ENCODE measurements at places on chromosomes 3 and 15. TPM values are rescaled to one million over a fixed set of nuclear protein-coding genes. Genes with fewer than 3 reads are reported as not detected.

DNA sequence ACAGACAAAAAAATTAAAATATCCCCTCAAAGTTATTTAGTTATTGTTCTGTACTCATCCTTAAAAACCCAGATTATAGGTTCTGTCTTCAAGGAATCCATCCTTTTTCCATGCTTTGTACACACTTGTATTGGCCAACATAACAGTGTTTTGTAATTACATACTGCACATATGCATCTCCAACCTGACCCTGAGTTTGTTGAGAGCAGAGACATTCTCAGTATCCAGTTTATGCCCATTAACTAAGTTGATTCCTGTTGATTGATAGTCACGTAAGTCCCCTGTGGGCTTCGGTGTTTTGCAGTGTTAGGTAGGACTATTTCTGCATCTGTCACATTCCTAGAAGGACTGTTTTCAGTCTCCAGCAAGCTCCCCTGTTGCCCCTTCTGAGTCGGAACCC, 33.6 kb downstream of the MOBP start:
- no peaks in the 10 kb centered on the region for H3K4me1 ChIP-seq
- H3K4me3 ChIP-seq, result no peak overlapping the region
- H3K27ac ChIP-seq, result no peak overlapping the region
- peaks cover 33% of the 10 kb centered on the region for H3K27me3 ChIP-seq

DNA sequence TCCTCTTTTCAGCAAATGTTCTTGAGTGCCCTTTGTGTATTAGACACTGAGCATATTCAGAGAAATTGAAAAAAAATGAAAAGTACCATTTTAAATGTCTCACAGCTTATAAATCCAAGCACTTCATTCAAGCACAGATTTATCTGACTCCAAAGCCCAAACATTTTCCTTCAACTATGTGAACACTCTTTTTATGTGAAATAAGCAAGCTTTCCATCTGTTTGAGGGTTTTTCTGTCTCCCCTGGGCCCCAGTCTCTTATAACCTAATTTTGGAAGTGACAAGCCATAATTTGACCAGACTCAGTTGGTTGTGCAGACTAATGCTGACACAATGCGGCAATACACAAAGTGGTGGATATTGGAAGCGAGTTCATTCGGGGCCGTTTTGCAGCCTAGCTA, 170.3 kb downstream of the CNTN6 start:
- no peak for DNase-seq
- H3K4me3 ChIP-seq, result no peak overlapping the region
- no peaks in the 10 kb centered on the region for H3K27me3 ChIP-seq
- no peak overlapping the region for H3K27ac ChIP-seq

GRCh38 chr3:130093741-130094391, 12.2 kb downstream of the ALG1L2 start:
- no peak for DNase-seq
- no peaks in the 10 kb centered on the region for H3K27me3 ChIP-seq
- no peaks in the 10 kb centered on the region for H3K36me3 ChIP-seq

GRCh38 chr15:28133281-28133680, 34.2 kb upstream of the OCA2 start:
- no peak for DNase-seq
- H3K4me1 ChIP-seq, result no peaks in the 10 kb centered on the region
- H3K27me3 ChIP-seq, result no peaks in the 10 kb centered on the region
- no peak overlapping the region for H3K27ac ChIP-seq
- H3K4me3 ChIP-seq, result no peak overlapping the region

- DNase-seq, result no peak
- H3K4me3 ChIP-seq, result no peak overlapping the region
- H3K27me3 ChIP-seq, result no peaks in the 10 kb centered on the region
- no peak overlapping the region for H3K27ac ChIP-seq
These were observed 33.5 kb downstream of the BDH1 start for GRCh38 chr3:197522183-197522715.

- H3K4me3 ChIP-seq, result no peak overlapping the region
- DNase-seq, result no peak
- H3K4me1 ChIP-seq, result no peaks in the 10 kb centered on the region
- H3K27me3 ChIP-seq, result no peaks in the 10 kb centered on the region
- no peaks in the 10 kb centered on the region for H3K36me3 ChIP-seq
These were observed 405.9 kb downstream of the LPP start for GRCh38 chr3:188559856-188560255.

- no peaks in the 10 kb centered on the region for H3K36me3 ChIP-seq
- DNase-seq, result no peak
- H3K27me3 ChIP-seq, result no peaks in the 10 kb centered on the region
- peaks cover 5% of the 10 kb centered on the region for H3K4me1 ChIP-seq
- no peak overlapping the region for H3K27ac ChIP-seq
These were observed 541.1 kb downstream of the AGBL1 start for GRCh38 chr15:86620641-86621349.

DNA sequence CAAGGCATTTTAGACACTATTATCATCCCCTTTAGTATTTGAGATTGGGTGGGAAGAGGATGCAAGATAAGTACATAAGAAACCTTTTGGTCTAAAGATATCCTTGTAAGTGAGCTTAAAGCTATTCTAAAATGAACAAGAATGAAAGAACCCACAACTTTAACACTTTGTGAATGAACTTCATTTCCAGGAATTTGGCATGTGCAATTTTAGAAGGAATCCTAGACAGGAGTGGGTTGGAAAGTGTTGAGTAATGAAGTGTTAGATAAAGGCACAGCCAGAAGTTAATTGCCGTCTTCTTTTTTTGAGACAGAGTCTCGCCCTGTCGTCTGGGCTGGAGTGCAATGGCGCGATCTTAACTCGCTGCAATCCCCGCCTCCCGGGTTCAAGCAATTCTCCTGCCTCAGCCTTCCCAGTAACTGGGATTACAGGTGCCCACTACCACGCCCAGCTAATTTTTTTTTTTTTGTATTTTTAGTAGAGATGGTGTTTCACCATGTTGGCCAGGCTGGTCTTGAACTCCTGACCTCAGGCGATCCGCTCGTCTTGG, 13.2 kb upstream of the TEX9 start:
- H3K27ac ChIP-seq, result no peak overlapping the region

DNA sequence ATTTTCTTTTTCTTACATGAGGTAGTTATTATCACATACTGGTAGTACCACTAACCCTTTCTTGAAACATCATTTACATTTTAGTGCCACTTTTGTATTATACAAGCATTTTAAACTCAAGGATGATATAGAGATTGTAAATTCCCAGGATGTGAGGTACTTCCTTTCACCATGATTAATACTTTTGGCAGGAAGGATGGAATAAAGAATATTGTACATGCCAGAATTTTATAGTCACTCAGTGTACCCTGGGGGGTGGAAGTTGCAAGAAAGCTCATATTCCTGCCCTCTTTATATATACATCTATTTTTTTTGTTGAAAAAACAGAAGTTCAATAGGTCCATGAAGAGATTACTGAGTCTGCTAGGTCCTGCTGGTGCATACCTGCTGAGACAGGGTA, 141.0 kb upstream of the PLSCR5 start:
- no peak overlapping the region for H3K4me3 ChIP-seq
- no peaks in the 10 kb centered on the region for H3K27me3 ChIP-seq
- no peak overlapping the region for H3K27ac ChIP-seq

DNA sequence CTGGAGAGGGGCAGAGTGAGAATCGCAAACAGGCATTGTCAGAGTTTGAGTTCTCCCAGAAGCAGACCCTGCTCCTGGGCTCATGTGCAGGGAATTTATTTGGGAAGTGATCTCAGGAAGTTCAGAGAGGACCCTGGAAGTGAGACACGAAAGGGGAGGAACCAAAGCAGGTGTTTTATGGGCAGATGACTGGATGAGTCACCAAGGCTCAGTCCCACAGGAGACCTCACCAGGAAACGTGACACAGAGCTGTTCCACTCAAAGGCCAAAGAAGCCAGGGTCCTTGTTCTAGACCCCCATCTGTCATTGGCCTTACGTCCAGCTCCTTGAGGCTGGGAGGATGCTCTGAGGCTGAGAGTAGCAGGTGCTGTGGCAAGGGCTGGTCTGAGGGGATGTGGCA, 43.4 kb upstream of the SEC22A start:
- no peaks in the 10 kb centered on the region for H3K27me3 ChIP-seq
- H3K4me3 ChIP-seq, result no peak overlapping the region
- H3K36me3 ChIP-seq, result peaks cover 29% of the 10 kb centered on the region
- no peak for DNase-seq

DNA sequence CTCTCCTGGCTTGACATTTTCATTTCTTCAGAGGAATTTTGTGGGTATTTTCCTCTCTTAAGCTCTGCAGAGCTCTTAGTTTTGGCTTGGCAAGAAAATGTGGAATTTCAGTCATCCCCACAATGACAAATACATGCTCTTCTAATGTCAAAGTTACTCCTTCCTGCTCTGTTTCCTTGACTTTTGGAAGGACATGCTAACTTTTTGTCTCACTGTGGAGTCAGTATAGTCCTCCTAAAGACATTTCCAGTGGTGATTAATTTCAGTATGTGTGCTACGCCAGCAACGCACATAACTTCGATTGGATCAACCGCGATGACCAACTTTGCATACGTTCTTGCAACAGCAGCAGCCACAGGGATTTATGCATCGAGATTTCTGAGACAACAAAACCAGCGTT, 13.3 kb downstream of the EBLN2 start:
- H3K27me3 ChIP-seq, result no peaks in the 10 kb centered on the region
- no peak overlapping the region for H3K4me3 ChIP-seq
- no peaks in the 10 kb centered on the region for H3K36me3 ChIP-seq
- H3K27ac ChIP-seq, result no peak overlapping the region
- no peaks in the 10 kb centered on the region for H3K4me1 ChIP-seq
- DNase-seq, result no peak

The SLC12A1 gene
- not detected for polyA plus RNA-seq

The TWF2 gene
- 70.4 TPM for polyA plus RNA-seq

DNA sequence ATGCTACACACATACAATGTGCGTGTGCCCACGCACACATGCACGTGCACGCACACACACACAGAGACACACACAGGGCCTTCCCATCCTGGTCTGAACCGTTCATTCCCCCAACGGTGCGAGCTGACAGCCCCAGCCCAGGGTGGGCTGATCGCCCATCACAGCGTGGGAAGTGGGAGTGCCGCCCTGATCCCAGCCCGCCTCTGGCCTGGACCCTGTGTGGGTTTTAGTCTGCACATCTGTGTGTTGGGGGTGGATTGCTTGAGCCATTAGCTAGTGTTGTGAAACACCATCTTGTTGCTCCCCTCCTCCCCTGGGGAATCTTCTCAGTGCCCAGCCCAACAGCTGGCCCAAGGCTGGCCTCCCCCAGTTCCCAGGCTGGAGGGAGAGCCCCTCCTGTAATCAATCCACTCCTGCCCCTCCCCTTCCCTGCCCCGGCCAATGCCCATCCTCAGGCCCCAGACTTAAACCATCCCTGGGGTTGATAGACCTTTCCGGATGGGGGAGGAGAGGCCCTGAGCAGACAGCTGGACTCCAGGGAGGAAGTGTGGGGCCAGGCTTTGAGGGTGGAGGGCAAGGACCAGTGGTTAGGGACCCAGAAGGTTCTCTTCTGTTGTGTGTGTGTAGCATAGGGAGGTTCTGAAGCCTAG, 8.3 kb downstream of the SEMA3G start:
- no peak overlapping the region for H3K27ac ChIP-seq
- no peaks in the 10 kb centered on the region for H3K36me3 ChIP-seq
- no peaks in the 10 kb centered on the region for H3K27me3 ChIP-seq
- peaks cover 22% of the 10 kb centered on the region for H3K4me1 ChIP-seq
- DNase-seq, result no peak

DNA sequence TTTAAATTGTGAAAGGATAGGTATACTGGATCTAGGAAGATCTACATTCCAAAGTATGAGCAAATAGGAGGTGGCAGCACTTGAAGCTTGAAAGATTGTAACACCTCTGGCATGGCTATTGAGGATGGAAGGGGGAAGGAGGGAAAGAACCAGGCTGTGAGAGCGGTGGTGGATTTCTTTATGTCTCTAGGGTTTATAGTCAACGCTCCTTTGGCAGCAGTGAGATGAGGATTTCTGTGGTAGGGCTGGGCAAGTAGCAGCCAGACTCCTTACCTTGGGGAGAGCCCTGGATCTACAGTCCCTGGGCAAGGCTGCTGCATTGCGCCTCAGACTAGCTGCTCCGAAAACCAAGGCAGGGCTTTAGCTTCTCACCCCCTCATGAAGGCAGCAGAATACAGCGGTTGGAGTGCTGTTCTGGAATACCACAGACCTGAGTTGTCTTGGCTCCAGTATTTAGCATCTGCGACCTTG, 53.2 kb downstream of the MEF2A start:
- H3K36me3 ChIP-seq, result no peaks in the 10 kb centered on the region
- H3K27me3 ChIP-seq, result no peaks in the 10 kb centered on the region
- peak overlapping the region; percentile 65 for H3K4me3 ChIP-seq
- H3K4me1 ChIP-seq, result peaks cover 23% of the 10 kb centered on the region

DNA sequence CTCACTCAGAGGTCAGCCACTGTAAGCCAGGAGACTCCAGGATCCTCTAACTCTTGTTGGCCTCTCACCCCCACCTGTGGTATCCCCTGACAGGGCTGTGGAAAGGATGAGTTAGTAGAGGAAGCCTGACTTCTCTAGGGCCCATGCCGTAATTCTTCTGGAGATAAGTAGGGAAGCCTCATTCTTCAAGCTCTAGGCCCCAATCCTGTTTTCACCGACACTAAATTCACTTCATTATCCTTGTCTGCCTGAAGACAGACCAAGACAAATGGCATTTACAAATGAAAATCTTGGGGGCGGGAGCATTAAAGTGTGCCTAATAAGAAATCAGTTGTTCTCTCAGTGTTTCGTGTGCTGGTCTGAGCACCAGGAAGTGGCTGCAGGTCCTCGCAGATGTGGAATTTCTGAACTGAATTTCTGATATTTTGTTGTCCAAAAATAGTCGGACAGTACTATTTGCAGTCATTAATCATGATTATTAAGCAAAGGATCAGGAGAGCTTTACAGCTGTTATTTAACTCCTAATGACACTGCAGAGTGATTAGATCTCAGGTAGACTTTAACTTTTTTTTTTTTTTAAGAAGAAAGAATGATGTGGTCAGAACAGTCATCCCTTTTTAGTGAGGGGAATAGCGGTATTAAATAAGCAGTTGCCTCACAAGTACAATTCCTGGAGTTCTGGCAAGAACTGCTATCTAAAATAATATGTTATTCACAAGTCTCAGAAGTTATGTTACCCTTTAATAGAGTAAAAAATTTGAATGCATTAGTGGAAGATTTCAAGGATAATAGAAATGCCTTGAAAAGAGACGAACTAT, 58.4 kb downstream of the RBMS3 start:
- H3K4me1 ChIP-seq, result peaks cover 17% of the 10 kb centered on the region
- H3K4me3 ChIP-seq, result no peak overlapping the region
- no peak for DNase-seq
- H3K36me3 ChIP-seq, result no peaks in the 10 kb centered on the region

The AHSG gene
- 0.59 TPM for polyA plus RNA-seq

DNA sequence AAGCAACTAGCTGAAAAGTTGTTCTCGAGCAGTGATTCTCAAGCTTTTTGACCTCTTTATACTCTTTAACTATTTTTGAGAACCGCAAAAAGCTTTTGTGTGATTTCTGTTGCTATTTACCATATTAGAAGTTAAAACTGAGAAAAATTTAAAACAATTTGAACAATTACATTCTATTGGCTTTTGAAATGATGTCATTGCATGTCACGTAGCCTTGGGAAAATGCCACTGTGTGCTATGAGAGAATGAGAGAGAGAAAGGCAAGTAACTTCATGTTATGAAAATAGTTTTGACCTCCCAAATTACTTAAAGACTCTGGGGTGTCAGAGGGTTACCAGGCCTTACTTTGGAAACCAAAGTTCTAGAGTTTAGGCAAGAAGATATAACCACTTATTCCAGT, 8.0 kb downstream of the USP13 start:
- no peak overlapping the region for H3K4me3 ChIP-seq
- DNase-seq, result no peak
- no peaks in the 10 kb centered on the region for H3K27me3 ChIP-seq
- H3K27ac ChIP-seq, result no peak overlapping the region
- H3K4me1 ChIP-seq, result peaks cover 5% of the 10 kb centered on the region
- H3K36me3 ChIP-seq, result no peaks in the 10 kb centered on the region

The SKOR1 gene
- polyA plus RNA-seq, result 0.03 TPM

All from keratinocyte (primary cell).